Kasumi-1 (cell line): ENCODE measurements at places on chromosomes 1 and 21.

DNA sequence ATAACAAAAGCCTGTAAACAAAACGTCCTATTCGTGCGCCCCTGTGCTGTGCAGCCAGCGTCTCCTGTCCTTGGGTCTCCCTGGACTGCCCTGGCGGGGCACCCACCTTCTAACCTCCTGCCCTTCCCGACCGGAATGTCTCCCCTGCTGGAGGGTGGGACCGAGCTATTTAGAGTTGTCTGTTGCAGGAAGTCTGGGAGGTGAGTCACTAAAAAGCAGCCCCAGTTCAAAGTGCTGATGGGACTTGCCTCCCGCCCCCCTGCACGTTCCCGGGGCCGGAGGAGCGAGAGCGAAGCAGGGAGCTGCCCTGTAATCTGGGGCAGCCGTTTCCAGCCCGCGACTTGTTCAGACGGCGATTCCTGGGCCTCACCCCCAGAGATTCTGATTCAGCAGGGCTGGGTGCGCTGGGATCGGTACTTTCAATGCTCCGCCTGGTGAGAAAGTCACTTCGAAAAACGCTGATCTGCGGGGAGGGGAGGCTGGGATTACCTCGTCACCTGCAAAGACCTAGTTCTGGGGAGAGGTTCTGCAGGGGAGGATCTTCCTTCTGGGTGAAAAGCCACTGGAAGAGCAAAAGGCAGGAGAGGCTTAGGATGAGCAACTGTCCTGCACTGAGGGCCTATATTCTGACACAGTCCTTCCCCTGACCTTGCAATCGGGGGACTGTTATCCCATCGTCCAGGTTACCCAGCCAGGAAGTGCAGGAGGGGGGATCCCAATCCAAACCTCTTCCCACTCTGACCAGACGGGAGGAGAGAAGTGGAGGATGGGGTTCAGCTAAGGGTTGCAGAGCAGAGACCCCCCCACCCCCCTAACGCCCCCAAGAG is 1.2 kb upstream of the DHRS3 start:
- peak; percentile 91 for DNase-seq

DNA sequence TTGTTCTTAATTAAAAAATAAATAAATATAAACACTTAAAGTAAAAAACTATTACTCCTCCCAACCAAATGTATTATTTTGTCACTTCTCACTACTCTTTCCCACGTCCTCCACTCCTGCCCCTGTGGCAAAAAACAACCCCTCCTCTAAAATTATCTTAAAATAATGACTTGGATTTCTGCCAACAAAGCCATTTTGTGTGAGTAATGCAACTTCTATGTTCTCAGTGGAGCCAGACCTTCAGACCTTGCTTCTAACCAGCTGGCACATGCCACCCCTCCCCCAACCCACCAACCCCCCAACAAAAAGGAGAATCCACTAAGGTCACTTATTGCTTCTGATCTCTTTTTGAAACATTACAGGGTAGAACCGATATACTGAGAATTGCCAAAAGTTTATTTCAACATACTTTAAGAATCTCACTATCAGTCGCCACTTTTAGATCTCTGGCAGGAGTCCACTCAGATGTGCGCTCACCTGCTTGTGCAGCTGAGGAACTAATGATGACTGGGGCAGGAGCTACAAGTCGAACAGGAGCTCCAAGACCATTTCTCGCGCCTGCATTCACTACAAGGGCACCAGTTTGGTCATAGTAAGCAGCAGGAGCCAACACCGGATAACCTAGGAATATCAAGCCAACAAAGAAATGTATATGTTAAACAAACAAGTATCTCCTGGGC is 58.3 kb upstream of the SDC3 start:
- no peak for DNase-seq

GRCh38 chr1:39625462-39626273 is 13.8 kb downstream of the HEYL start:
- no peak for DNase-seq

DNA sequence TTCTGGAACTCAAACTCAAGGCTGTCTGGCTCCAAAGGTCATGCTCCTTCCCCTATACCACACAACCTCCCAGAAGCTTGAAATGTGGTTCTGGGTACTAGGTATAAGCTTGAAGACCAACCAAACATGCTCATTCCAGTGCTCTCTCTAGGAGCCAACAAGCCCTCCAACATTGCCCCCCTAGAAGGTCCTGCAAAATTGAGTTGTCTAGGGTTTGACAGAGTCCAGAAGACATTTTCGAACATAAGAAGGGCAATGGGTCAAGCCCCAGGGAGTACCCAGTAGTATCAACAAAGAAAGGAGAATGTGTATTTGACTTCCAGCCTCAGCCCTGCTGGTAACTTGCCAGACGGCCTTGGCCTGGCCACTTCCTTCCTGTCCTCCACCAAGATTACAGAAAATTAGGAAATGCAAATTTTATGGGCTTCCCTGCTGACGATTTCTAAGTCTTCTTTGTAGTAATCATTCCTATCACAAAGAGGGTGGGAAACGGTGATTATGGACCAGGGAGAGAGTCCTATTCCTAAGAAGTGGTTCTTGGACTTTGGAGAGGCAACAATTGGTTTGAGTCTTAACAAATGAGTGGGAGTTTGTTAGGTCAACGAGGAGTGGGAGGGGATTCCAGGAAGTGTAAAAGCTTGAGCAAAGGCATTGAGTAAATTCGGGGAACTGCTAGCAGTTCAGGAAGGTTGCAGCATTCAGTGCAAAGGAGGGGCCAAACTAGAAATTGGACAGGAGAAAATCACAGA is 18.7 kb upstream of the SLAMF1 start:
- peak; percentile 67 for DNase-seq

GRCh38 chr1:115466433-115466832 is 128.4 kb upstream of the NGF start:
- DNase-seq: no peak

- DNase-seq: no peak
Observed at GRCh38 chr1:164703960-164704411, 145.0 kb downstream of the PBX1 start.
